ENCODE measurements at places on chromosomes 5 and 9.

- no peak for DNase-seq
These were observed 452.1 kb upstream of the PTPRD start for GRCh38 chr9:11064909-11065308.

GRCh38 chr5:110590187-110590586, 136.3 kb downstream of the TMEM232 start:
- peak; percentile 3 for DNase-seq

DNA sequence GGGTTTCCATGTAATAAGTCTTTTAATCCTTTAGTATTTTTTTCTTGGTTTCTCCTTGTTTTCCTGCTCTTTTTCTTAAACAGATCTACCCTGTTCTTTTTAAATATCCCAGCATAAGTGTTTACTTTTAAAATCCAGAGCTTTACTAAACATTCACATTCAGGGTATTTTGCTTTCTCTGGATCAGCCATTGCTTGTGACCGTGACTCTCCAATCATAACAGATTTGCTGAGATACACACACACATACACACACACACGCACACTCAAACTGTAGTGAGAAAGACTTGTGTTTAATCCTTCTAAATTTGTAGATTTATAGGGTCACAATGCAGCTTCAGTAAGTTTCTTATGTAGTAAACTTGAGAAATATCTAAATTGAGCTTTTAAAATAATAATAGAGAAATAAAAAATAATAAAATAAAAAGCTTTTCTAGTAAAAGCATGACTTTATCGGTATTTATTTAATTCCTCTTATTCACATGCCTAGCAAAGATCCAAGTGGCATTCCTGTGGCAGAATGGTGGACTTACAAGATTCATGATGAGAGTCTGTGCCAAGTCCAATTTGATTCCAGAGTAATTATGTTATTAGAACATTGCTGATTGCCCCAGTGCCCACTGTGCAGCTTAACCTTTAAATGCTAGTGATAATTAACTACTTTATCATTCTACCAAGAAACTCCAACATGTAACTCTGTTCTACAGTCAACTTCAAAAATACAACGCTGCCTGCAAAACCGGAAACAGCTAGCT, 129.0 kb downstream of the TLE4 start:
- no peak for DNase-seq

- no peak for DNase-seq
These were observed 728.3 kb upstream of the SEMA6A start for GRCh38 chr5:117302949-117303348.

- no peak for DNase-seq
These were observed 95.6 kb downstream of the MLLT3 start for GRCh38 chr9:20526500-20527319.
